NCI-H1436 treated with DMSO at 0.1 percent for 48 hours (cell line): ENCODE measurements at places on chromosomes 5 and 9.

DNA sequence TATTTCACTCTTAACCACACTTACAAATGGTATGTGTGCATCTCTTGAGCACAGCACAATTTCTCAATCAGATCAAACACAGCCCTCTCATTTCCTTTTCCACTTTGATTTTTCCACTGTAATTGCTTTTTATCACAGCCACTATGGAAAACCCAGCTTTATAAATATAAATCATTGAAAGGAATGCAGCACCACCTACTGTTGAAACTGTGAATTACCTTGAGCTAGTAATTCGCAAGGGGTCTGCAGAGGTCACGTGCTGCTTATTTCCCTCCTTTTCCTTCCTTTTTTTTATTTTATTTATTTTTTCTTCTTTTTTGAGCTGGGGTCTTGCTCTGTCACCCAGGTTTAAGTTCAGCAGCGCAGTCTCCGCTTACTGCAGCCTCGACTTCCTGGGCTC, 76.9 kb downstream of the CDH6 start:
- no peak for DNase-seq

DNA sequence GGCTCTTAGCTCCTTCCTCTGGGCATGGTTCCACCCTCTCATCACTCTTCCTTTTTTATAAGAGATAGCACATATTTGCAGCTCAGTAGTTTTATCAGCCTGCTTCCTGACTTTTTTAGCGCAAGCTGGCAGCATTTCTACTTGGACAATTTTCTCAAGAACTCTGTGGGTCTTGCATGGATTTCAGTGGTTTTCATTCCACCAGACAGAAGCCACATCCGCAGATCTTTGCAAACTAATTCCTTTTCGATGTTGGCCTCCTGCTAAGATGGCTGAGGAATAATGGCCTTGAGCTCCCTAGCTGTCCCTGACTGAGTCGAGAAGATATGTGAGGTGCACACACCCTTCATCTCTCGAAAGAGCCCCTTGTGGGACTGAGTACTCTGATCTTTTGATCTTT, 49.5 kb downstream of the GALNT12 start:
- DNase-seq, result no peak

GRCh38 chr5:173612948-173613347, 3.5 kb downstream of the BOD1 start:
- no peak for DNase-seq

DNA sequence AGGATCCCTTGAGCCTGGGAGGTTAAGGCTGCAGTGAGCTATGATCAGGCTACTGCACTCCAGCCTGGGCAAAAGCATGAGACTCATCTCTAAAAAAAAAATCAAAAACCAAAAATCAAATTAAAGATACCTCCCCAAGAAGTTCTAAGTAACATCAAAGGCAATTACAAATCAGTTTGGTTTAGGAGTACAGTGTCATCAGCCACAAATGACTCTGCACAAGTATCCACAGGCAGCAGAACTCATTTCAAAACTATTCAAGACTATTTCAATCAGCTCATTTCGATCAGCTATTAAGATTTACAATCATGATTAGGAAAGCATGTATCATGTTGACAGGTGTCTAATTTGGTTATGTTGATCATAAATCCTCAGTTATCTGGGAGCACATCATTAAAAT, 19.1 kb downstream of the TRMO start:
- no peak for DNase-seq

DNA sequence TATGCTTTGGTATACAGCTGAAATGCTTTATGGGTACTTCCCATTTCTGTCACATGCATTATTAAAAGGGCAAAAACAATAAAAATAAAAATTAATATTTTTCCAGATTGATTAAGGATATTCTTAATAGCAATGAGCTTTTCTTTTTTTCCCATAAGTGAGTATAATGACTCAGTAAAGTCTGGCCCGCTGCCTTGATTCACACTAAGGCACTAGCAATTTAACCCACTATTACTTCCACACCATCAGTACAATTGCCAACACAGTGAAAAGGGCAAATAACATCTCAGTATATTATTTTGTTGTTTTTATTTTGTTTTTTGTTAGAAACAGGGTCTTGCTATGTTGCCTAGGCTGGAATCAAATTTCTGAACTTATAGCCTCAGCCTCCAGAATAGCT, 150.1 kb downstream of the RNF180 start:
- no peak for DNase-seq

GRCh38 chr5:138032572-138033385, at the start of gene FAM13B:
Gene FAM13B (minus strand): TSS chr5:138033079. CDS start chr5:138019111, 13,968 bp downstream.
- no peak for DNase-seq

DNA sequence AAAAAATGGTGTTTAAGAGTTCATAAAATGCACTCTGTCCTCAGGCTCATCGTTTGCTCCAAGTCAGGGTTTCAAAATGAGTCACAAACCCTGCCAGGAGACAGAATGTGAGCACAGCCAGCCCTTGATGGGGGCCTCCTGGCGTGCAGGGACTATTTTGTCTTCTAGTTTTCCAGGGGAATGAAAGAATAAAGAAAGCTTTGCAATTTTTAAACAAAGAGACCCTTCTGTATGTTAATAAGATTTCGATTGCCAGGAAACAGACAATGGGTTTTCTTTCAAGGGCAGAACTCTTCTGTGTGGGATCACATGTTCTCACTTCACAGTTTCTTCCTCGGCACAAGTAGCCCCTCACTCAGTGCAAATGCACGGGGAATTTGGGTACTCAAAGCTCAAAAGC, 121.4 kb upstream of the C6 start:
- DNase-seq, result no peak

DNA sequence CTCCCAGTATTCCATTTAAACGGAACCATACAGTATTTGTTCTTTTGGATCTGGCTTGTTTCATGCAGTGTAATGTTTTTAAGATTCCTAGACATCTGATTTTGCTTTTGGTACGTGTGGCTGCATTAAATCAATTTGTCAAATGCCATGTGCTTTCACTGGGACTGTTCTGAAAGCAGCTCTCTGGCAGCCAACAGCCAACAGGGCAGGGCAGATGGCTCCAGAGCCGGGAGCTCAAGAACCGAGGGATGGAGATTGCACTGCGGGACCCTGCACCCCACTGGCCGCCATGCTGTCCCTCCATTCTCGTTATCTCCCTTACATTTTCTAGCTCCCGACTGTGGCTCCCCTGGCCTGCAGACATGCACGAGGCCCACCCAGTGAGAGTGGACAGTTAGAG, 33.4 kb upstream of the AIF1L start:
- no peak for DNase-seq

GRCh38 chr9:136614967-136615623, 47.6 kb upstream of the EGFL7 start:
- DNase-seq, result no peak

GRCh38 chr9:108477529-108478006, 378.2 kb downstream of the ACTL7B start:
- DNase-seq, result no peak

GRCh38 chr5:34682926-34683623, 26.9 kb downstream of the RAI14 start:
- DNase-seq, result no peak

DNA sequence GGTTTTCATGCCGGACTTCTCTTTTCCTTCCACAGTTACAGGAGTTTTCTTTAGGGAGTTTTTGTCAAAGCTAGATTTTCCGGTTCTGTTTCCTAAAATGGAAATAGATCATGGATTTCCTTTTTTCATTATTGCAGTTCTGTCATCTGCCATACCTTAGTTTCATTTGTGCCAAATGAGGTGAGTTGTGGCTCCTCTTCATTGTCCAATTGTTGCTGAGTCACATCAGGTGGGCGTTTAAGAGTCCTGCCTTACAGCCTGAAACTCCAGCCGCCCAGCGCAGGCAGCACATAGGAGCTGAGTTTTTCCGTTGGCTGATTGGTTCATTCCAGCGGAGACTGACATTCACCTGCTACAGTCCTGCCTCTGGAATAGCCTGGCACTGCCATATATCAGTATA, 14.1 kb downstream of the SLC25A25 start:
- DNase-seq, result no peak

- DNase-seq, result no peak
These were observed 34.1 kb upstream of the NR4A3 start for GRCh38 chr9:99787556-99787955.

DNA sequence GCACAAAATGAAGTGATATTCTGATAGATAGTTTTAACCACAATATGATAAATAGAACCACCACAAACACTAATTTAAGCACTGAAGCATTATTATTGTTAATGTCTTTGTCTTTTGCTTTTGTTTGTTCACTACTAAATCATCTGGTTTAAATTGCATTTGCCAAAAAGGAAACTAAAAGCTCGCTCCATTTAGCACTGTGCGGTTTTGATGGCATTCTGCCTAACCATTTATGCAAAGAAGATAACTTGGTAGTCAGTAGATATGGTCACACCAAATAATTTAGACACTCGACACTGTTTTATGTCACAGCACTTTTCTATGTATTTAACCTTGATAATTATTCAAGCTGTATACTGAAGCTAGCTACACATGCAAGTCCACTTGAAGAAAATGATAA, 849.8 kb upstream of the CDH6 start:
- DNase-seq, result no peak

GRCh38 chr5:55534436-55535198, at the start of gene PLPP1:
Gene PLPP1 (minus strand): TSS chr5:55534964. CDS start chr5:55534629, 335 bp downstream.
- DNase-seq, result peak; percentile 25

- no peak for DNase-seq
These were observed 8.5 kb upstream of the ORM1 start for GRCh38 chr9:114314256-114314867.

- no peak for DNase-seq
These were observed 363.3 kb upstream of the KLF4 start for GRCh38 chr9:107852891-107853290.

DNA sequence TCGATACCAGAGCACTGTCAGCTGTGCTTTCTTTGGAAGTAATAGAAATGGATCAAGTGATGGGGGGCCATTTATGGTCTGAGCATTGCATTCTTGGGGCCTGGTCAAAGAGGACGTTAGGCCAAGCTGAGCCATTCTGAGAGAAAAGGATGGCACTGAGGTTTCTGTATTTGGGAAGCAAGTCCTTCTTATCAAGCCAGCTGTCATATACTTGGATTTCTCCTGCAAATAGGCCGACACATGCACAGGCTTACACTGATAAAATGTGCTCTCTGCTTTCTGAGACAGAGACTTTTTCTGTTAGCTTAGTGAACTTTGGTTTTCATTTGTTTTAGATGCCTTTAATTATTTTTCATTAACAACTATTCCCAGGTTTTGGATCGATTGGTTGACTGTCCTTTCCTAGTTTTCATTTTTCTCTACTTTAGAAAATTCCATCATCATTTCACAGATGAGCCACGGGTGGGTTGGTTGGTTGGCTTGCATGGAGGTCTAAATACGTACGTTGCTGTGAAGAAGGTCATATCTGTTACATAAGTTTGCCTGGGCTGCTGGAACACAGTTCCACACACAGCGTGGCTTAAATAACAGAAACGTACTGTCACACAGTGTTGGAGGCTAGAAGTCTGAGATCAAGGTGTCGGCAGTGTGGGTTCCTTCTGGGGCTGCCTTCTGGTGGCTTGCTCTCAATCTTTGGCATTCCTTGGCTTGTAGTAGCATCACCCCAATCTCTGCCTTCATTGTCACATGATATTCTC, 20.3 kb downstream of the TMOD1 start:
- no peak for DNase-seq

DNA sequence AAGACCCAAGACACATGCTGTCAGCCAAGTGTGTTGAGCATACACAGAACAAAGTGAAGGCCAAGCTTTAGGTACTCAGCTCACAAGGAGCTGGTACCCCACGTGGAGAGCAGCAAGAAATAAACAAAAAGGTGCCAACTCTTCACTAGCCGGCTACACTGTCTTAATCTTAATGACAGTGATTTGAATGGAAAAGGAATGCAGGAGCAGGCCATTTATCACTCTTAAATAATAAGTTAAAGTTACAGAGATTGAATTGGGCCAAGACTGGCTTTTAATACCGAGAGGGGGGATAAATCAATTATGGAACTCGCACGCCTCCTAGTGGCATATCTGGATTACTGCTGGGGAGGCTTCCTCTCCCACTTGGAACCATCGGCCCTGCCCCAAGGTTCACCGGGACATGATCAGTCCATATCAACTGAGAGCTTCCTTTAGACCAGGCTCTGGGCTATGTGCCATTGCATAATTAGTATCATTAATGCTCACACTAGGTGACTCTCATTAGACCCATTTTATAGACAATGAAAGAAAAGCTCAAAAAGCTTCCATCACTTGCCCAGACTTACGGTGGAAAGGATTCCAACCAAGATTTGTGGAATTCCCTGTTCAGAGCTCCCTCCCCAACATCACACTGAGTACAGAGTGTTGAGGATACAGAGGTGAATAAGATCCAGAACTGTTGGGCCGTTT, 94.0 kb downstream of the ACTL7B start:
- DNase-seq, result no peak

- no peak for DNase-seq
These were observed 2.0 kb downstream of the ISL1 start for GRCh38 chr5:51385216-51385615.

DNA sequence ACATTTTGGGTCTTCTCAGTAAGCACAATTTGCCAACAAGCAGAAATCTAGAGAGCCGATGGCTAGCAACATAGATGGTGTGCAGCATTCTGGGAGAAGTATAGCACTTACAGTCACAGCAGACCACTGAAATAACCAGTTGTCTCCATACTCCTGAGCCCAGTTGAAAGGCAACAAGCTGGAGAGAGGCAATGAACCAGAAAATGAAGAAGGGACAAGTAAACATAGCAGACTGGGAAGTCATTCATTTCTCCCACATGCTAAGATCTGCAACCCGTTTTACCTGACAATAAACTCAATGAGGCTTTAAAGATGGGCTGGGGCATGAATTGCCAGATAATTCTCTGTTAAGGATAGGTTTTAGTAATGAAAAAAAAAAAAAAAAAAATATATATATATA, 575.6 kb upstream of the GRAMD2B start:
- DNase-seq, result no peak

GRCh38 chr9:133754688-133755227, 16.6 kb upstream of the SARDH start:
- no peak for DNase-seq
